ENCODE measurements at places on chromosomes 2 and 18. TPM values are rescaled to one million over a fixed set of nuclear protein-coding genes. Genes with fewer than 3 reads are reported as not detected.

The HSBP1L1 gene
- total RNA-seq, result 3.3 TPM

The LYG1 gene
- 0.20 TPM for total RNA-seq

The VWA3B gene
- total RNA-seq, result not detected

The NEB gene
- total RNA-seq, result 0.20 TPM
